ENCODE measurements at places on chromosomes 12 and 14.

DNA sequence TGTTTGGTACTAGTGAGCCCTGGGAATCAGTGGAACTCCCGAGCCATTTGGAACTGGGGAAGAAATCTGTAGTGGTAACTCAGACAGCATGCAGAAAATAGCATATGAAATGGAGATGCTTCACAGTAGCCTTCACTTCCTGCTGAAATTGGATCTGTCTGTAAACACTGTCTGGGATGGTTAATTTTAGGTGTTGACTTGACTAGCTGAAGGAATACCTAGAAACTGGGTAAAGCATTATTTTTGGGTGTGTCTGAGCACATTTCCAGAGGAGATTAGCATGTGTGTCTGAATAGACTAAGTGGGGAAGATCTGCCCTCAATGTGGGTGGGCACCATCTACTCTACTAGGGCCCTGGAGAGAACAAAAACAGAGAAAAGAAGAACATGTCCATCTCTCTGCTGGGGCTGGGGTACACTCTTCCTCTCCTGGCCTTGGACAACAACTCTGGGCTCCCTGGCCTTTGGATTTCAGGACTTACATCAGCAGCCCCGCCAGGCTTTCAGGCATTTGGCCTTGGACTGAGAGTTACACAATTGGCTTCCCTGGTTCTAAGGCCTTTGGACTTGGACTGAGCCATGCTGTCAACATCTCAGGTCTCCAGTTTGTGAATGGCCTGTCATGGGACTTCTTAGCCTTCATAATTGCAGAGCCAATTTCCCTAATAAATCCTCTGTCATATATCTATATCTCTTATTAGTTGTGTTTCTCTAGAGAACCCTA lies 14.0 kb upstream of the CRADD start:
- no peak for DNase-seq

- peak; percentile 45 for DNase-seq
These were observed 49.3 kb downstream of the NDUFA12 start for GRCh38 chr12:94954029-94954685.

- no peak for DNase-seq
These were observed 57.1 kb downstream of the STON2 start for GRCh38 chr14:81342850-81343580.

DNA sequence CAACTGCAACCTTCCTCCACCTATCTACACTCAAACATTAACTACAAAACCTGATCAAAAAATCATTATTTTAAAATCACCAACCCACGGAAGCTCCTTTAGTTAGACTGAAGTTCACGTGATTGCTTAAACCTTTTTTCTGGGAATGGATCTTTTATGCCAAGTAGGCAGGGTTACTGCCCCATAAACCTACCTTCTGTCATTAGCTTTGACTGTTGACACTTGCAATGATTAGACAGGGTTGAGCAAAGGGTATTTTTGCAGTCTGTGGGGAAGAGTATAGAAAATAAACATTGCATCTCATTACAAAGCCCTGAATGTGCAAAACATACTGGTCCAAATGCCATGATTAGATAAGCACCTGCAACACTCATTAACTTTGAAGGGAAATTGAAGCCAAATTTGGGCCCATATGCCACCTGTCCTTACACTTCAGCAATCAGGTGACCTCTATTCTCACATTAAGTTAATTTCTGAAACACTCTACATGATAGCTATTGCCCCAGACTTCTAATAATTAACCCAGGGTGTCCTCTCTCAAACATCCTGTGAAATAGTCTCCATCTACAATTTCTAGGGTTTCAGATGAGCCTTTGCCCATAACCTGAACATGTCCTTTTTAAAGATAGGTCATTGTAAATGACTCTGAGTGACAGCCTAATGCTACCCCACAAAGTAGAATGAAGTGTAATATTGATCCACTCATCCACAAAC lies 156.0 kb upstream of the PLEKHG7 start:
- DNase-seq: no peak

- no peak for DNase-seq
These were observed 16.5 kb downstream of the TMEM120B start for GRCh38 chr12:121729021-121729420.

DNA sequence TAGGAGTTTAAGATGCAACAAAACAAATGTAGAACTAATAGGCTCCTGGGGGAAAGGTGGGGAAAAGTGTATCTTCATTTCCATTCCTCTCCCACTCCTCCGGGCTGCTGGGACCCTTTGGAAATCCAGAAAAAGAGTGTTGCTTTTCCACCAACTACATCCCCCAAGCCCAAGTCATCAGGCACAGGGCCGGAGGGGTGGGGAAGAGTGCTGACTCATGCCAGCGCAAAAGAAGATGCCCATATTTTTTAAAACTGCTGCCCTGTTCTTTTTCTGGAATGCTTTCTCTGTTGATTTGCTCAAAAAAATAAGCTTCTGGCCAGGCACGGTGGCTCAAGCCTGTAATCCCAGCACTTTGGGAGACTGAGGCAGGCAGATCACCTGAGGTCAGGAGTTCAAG lies 70.9 kb downstream of the TBK1 start:
- DNase-seq: peak; percentile 57

DNA sequence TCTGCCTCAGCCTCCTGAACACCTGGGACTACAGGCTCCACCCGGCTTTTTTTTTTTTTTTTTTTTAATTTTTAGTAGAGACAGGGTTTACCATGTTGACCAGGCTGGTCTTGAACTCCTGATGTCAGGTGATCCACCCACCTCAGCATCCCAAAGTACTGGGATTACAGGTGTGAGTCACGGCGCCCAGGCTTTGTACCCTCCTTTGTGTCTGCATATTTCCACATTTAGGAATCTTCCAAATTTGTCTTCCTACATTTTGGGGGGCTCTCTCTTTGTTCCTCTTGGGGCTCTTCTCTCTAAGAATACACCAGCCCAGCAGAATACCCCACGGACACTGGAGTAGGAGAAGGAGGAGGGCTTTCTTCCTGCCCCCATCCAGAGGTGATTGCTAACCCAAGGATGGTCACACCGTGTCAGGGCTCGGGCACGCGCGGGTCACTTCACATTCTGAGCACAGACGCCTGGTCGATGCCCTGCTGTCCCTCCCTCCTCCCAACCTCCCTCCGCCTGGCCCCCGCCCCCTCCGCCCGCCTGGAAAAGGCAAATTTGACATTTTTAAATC lies 2.1 kb upstream of the DNAJC22 start:
- no peak for DNase-seq

- no peak for DNase-seq
These were observed 149.4 kb downstream of the RPAP3 start for GRCh38 chr12:47556261-47557030.

DNA sequence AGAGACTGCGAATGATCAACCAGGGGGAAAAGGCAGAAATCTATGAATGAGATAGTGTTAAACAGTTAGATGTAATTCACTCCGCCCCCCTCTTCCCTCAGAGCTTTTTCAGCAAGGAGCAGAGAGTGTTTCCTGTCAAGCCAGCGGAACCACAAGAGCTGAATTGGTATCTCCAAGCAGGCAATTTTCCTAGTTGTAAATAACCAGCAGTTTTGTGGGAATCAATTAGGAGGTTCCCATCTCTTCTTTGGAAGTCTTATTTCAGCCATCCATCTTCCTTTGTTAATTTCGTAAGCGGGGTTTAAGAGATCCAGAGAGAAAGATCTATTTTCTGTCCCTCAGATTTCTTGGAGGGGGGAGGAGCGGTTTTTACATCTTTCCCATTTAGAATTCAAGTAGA lies 178.0 kb downstream of the FOXN3 start:
- DNase-seq: no peak

GRCh38 chr12:8065991-8066594 lies at the start of gene C3AR1:
Gene C3AR1, minus strand, starts transcription at chr12:8066359. Its CDS starts 6,174 bp downstream, at chr12:8060185.
- peak; percentile 64 for DNase-seq

DNA sequence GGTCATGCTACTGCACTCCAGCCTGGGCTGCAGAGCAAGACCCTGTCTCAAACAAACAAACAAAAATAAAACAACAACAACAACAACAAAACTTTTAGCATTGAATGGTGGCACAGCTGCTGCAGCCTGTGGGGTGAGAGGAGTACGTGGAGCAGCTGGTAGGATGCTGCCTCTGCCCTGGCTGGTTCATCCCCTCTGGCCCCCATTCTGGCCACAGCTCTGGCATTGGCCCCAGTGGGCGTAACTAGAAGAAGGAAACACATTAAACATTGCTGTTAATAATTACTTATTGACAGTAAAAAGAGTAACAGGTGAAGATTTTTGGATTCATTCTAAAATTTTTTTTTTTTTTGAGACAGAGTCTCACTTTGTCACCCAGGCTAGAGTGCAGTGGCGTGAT lies 28.8 kb upstream of the C2CD5 start:
- no peak for DNase-seq

DNA sequence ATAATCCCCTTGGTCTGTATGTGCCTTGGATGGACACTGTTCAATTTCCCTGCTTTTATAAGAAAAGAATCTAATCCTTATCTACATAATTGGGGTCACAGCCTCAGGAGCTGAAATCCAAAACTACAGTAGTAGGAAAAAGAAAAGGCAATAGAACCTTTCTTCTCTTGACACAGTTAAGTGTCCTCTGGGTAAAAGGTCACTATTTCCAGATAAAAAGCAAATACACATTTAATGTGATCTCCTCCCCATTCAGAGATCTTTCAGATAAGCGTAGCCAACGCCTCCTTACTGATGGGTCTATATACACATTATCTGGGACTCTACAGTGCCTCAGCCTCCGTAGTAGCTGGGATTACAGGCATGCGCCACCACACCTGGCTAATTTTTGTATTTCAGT lies 73.4 kb downstream of the CLIP1 start:
- no peak for DNase-seq

- DNase-seq: peak; percentile 65
These were observed 11.3 kb downstream of the CACNA1C start for GRCh38 chr12:2064071-2064507.

GRCh38 chr12:120835304-120835612 lies 68.9 kb downstream of the SPPL3 start:
- DNase-seq: no peak

GRCh38 chr12:53586745-53587144 lies 39.4 kb downstream of the ATF7 start:
- DNase-seq: no peak

DNA sequence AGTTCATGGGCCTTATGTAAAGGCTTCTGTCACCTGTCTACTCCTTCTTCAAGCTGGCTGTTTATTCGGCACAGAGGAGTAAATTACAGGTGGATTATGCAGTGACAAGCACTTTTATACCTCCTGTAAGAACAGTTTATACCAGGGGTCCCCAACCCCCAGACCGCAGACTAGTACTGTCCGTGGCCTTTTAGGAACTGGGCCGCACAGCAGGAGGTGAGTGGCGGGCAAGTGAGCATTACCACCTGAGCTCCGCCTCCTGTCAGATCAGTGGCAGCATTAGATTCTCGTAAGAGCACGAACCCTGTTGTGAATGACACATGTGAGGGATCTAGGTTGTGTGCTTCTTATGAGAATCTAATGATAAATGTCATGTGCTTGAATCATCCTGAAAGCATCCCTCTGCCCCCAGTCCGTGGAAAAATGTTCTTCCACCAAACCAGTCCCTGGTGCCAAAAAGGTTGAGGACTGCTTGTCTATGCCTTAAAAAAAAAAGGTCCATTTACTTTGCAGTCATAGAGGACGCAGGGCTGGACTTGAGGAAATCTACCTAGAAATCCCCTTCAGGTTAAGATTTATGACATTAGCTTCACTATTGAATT lies 78.8 kb downstream of the ETV6 start:
- peak; percentile 44 for DNase-seq

- DNase-seq: no peak
These were observed 109.4 kb downstream of the PIWIL1 start for GRCh38 chr12:130446846-130447654.

- peak; percentile 67 for DNase-seq
These were observed 382.5 kb upstream of the TMTC1 start for GRCh38 chr12:30166006-30166795.

DNA sequence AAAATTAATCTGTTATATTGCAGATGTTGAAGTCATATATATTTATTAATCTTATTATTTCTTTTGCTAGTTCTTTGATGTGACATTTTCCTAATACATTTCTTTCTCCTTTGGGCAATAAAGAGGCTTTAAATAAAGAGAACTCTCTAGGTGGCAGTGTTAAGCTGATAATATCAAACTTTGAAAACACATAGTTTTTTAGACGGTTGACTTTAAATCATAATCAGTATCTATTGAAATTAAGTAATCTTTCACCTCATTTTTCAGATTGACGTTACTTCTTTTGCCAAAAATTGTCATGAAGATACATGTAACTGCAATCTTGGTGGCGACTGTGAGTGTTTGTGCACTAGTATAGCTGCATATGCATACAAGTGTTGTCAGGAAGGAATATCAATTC lies 130.8 kb upstream of the PTPRQ start:
- no peak for DNase-seq

- peak; percentile 60 for DNase-seq
These were observed 759 bp downstream of the NFYB start for GRCh38 chr12:104137001-104137901.

DNA sequence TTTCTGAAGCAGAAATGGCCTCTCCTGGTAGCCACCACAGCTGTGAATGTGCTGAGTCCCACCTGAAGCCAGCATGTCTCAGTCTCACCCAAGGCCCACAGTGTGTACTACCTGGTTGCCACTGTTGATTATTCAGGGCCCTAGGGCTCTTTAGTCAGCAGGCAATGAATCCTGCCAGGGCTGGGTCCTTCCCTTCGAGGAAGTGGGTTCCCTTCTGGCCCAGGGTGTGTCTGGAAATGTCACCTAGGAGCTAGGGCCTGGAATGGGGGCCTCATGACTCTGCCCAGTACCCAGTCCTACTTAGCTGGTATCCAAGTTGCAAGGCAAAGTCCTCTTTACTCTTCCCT lies 207.4 kb downstream of the SYNE2 start:
- no peak for DNase-seq

- DNase-seq: no peak
These were observed 72.5 kb upstream of the SRRM4 start for GRCh38 chr12:118908811-118909210.

DNA sequence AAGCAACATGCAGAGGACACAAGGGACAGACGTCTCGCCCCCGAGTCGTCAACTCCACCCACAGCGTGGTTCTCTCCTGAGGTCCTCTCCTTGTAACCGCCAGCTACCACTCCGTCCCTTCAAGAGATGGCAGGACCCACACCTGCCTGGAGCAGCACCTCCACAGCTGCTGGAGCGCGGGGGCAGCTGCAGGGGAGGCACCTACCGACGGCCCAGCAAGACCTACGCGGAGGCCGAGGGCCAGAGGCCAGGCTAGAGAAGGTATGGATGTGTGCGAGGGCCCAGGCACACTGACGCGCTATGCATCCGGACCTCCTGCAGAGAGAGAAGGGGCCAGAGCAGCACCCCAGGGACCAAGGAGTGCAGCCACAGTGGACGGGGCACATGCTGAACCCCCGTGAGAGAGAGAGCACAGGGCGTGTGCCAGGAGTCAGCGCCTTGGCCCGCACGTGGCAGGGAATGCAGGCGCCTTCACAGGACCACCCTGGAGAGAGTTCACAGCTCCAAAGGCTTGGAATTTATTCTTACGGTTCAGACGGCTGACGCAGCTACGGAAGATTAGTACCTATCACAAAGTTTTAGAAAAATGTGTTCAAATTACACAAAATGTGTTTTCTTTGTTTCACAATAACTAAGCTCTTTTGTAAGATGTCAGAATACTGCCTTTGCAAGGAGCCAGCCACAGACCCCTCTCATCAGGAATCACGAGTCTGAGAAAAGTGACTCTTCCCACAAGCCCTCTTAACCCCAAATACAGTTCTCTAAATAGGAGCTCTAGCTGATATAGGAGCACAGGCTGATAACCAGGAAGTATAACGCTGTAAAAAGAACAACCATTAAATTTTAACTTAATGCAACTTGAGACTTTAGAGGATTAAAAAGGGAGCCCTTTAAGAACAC lies 36.8 kb downstream of the CDC42BPB start:
- no peak for DNase-seq

GRCh38 chr14:84535484-84535883 lies 994.5 kb upstream of the FLRT2 start:
- DNase-seq: no peak
